ENCODE measurements at places on chromosomes 2 and 18. TPM values are rescaled to one million over a fixed set of nuclear protein-coding genes. Genes with fewer than 3 reads are reported as not detected.

DNA sequence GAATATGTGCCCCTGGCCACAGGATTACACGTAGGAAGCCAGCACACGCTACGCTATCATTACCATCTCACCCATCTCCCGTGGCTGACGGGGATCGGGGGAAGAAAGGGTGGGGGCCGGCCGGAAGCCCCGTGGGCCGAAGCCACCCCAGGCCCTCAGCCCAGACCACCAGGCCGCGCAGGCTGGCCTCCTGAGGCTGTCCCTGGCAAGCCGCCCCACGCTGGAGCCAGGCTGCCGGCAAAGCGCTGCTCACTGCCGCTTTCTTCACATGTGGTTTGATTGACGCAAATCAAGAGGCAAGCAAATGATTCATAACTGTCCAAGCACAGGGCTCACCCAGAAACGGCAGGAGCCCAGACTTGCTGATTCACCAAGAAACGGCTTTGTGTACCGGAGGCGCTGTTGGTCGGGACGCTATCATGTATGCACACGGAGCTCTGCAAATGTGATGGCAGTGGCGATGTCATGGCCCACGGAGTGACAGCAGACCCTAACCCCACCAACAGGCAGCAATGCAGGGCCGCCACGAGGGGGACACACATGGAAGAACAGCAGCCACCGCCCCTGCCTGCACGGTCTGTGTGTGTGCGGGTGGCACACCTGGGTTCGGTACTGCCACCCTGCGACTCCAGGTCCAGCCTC lies 125.7 kb downstream of the HDAC4 start:
- peak; percentile 91 for DNase-seq

Gene RBKS
- 1.8 TPM for total RNA-seq

GRCh38 chr2:11899264-11899818 lies 152.9 kb downstream of the LPIN1 start:
- peak; percentile 37 for DNase-seq

Gene CFC1
- not detected for total RNA-seq

Gene TMEM182
- total RNA-seq = 4.7 TPM

Data from kidney epithelial cell (primary cell).